Aorta (tissue), 5 donors: ENCODE measurements at places on chromosomes 7 and 10. TPM values are rescaled to one million over a fixed set of nuclear protein-coding genes. Genes with fewer than 3 reads are reported as not detected.

Gene CCDC146
- 8.9 TPM for total RNA-seq

DNA sequence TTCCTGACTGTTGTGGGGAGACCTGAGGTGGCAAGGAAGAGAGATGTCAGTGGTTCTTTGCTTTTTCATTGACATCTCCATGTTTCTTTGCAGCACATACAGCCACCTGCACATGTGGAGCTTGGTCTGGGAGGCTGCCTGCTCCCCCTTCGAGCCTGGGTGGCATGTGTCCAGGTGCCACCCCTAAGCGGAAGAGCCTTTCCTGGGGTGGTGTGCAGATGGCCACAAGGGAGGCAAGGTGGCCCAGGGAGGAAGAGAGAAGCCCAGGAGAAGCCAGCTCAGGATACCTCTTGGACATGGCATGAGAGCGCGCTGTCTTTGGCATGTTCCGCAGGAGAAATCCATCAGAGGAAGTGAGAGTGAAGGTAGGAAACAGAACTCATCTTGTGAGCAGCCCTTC lies 105.9 kb upstream of the NPTX2 start:
- no peaks in the 10 kb centered on the region for H3K4me1 ChIP-seq
- no peaks in the 10 kb centered on the region for H3K36me3 ChIP-seq
- no peak overlapping the region for H3K27ac ChIP-seq
- peak; percentile 40 for DNase-seq
- H3K4me3 ChIP-seq = no peak overlapping the region

- no peak overlapping the region for H3K4me3 ChIP-seq
- H3K36me3 ChIP-seq = no peaks in the 10 kb centered on the region
- peaks cover 11% of the 10 kb centered on the region for H3K4me1 ChIP-seq
- no peaks in the 10 kb centered on the region for H3K27me3 ChIP-seq
Observed at GRCh38 chr10:71984809-71985388, 20.7 kb downstream of the CHST3 start.

DNA sequence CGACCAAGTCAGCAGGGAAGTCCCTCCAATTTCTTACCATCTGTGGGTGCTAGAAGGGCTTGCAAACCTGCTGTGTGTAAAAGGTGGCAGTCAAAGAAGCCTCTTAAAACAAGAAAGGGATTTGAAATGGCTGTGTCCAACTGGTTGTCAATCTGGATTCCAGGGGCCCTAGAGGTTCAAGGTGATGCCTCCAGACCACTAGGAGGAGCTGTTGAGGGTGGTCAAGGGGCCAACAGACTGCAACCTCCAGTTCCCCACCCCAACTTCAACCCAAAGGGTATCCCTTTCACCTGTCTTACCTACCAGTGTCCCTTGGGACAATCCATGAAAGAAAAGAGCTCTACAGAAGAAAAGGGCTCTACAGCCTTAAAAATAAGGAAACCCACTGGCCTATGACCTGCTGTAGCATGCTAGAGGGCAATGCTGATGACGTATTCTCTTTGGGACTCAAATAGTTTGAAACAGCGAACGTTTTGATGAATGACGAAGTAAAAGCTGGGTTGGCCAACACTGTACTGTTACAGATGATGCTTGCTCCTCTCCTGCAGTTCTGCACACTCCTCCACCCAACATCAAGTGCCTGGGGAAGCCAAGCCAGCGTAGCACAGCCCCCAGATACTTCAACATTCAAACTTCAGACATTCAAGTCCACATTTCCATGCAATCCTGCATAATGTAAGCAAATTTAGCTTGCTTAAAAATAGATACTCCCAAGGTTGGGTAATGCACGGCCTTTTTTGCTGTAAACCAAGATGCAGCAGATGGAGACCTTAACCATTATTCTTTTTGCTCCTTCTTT lies 45.9 kb upstream of the WDR11 start:
- no peaks in the 10 kb centered on the region for H3K27me3 ChIP-seq
- DNase-seq = no peak
- H3K36me3 ChIP-seq = no peaks in the 10 kb centered on the region
- no peaks in the 10 kb centered on the region for H3K4me1 ChIP-seq
- H3K4me3 ChIP-seq = no peak overlapping the region
- H3K27ac ChIP-seq = no peak overlapping the region

DNA sequence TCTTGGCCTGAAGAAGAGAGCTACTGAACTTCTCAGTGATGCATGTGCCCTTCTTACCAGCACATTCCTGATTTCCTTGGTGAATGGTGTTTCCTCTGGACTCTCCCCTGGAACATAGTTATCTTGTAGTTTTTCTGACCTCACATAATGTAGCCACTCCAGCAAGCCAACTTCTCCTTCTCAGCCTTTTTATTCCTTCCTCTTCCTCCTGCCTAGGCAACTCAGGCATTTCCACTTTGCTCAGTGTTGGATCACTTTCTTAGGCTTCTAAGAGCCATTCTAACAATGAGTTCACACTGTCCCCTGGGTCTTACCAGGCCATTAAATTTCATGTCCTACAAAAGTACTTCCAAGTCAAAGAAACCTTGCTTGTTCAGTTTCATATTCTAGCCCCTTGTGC lies 3.6 kb upstream of the PTTG1IP2 start:
- no peaks in the 10 kb centered on the region for H3K27me3 ChIP-seq
- H3K4me1 ChIP-seq = no peaks in the 10 kb centered on the region
